ENCODE measurements at places on chromosomes 1 and 21. TPM values are rescaled to one million over a fixed set of nuclear protein-coding genes. Genes with fewer than 3 reads are reported as not detected.
A peak's percentile ranks its signal among the peaks of the same experiment; 100 is the strongest.

Gene DMBX1
- total RNA-seq: not detected

DNA sequence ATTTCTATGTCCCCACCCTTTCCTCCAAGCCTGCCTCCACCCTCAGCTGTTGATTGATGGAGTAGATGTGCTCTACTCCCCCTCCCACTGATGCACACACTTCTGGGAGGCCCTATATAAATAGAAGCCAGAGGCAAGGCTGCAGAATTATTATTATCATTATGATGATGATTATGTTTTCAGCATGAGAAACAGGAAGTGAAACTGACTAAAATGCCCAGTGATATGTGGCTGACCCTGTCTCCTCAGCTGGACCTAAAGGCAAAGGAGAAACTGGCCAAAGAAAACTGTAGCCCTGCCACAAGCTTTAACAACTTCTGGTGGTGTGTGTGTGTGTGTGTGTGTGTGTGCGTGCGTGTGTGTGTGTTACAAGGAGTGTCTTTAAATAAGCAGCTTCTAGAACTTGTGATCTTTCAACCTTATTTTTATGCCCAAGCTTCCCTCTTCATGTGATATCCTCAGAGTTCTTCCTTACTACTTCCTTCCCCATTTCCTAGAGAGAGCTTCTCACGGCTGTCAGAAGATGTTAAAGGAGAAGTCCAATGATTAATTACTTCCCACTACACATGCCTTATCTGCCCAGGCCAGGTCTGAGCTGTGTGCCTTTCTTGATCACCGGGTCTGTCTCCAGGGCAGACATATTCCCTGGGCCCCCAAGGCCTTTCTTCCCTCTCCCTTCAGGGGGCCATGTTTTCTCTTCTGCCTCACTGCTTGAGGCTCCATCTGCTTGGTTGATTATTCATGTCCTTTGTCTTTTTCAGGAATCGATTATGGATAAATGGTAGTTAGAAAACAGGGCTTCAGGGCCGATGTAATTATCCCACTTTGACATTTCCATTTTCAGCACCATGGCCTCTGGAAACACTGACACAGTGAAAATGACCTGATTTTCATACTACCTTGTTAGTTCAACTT lies 11.6 kb upstream of the MAPKAPK2 start:
- peak; percentile 42 for DNase-seq

GRCh38 chr1:198560161-198560560 lies 19.7 kb upstream of the ATP6V1G3 start:
- DNase-seq: no peak

DNA sequence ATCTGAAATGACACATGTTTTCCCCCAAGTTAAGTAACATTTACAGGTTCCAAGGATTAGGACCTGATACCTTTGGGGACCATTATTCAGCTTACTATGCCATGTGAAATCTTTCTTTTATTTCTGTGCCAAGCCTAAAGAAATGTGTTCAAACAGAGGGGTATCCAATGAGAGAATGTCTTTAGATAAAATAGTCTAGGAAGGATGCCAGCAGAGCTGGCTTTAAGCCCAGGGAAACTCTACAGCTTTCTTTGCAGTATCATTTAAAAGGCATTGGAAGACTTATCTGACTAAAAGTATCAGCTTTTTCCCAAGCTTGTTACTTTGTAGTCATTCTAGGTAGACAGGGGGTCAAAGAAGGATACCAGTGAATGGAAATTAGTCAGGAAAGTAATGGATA lies 860.4 kb downstream of the PLA2G4A start:
- no peak for DNase-seq

All from left colon (tissue), 2 donors.